Right lung (tissue), 10 donors: ENCODE measurements at places on chromosomes 12 and 14. TPM values are rescaled to one million over a fixed set of nuclear protein-coding genes. Genes with fewer than 3 reads are reported as not detected.

The ASCL1 gene
- polyA plus RNA-seq, result 3.6 TPM

The ATL1 gene
- 8.3 TPM for polyA plus RNA-seq

The GLS2 gene
- polyA plus RNA-seq, result 4.6 TPM

The TRHDE gene
- 2.1 TPM for polyA plus RNA-seq

The GPR132 gene
- polyA plus RNA-seq, result 1.8 TPM

The TBX3 gene
- polyA plus RNA-seq, result 102 TPM

The TAS2R42 gene
- polyA plus RNA-seq, result not detected

The DNAJC22 gene
- polyA plus RNA-seq, result 6.7 TPM

The SPTLC2 gene
- 34.9 TPM for polyA plus RNA-seq

GRCh38 chr12:98893126-98893674, 248.1 kb downstream of the APAF1 start:
- no peak for DNase-seq

GRCh38 chr12:51889216-51890132, 1.6 kb downstream of the ANKRD33 start:
- no peak for DNase-seq

DNA sequence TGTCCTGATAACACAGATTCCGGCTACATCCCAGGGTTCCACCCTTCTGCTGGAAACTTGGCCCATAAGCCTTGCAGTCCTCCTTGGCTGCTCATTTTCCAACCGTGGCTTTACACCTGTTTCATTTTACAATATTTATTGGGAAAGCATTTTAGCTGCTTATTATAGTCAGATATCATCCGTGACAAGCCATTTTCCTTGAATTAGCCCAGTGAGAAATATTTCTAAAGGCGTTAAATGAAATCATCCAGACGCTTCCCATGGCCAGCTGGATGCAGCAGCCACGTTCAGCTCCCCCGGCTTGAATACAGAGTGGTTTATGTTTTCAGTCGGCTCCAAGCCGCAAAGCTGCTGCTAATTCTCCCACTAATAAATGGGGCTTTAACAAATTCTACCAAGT, 245.0 kb upstream of the PELI2 start:
- DNase-seq, result peak; percentile 13

DNA sequence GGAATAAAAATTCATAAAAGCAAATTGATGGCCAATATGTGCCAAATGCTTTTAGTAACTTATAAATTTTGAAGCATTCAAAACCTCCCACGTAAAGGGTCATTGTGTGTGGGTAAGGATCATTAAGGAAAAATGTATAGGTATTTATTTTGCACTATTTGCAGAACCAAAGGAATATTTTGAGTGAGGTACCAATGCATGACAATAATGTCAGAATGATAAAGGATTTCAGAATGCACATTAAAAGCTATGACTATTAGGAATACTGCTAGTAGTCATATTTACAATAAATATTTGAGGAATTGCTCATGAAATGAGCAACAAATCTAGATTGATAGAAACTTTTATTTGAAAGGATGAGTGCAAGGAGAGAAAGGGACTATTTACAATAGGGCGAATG, 932.8 kb downstream of the SLC6A15 start:
- DNase-seq, result no peak

DNA sequence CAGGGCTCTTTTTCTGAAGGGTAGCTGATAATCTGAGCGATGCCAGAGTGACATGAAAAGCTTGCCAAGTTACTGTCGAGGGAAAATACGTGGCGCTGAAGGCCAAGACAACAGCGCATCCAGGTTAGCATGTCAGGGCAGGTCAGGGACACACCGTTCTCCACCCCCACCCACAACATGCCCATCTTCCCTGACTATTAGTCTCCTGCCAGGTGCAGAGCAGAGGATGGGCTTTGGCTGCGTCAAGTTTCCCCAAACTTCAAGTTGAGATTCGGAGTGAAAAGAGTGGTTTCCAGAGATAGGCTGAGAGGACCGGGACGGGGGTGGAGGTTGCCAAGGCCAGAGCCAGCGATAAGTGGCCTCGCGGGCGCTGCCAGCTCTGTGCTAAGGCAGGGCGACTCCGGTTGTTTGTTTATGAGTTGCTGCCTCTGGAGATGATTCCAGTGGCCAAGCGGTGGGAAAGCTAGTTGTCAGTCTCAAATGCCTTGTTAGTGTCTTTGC, 1.7 kb downstream of the TRHDE start:
- DNase-seq, result no peak

DNA sequence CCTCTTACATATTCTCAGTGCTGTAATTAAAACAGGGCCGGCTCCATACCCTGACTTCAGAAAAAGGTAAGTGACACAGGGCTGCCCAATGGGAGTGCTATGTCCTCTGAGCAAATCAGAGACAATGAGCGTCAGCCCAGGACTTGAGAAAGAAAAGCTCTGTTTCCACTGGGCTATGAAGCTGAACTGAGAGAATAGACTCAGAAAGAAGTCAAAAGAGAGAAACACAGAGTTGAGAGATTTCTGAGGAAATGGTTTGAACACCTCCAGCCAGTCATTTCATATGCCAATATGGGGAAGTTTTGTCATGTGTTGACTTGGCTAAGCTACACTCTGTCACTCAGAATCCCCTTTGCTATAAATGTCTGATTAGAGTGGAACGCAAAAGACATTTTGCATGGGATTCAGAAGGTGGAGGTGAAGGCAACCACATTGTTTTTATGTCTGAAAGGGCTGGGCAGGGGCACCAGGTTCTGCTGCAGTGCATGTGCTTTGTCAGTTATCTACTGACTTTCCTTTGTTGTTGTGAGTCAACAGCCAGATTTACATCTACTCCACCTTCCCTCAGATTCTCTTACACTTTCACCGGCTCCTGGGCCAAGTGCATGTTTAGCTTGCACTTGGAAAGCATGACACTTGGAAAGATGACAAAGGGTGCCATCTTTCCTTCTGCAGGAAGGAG, 313.3 kb downstream of the DUSP6 start:
- no peak for DNase-seq

- no peak for DNase-seq
Measured at GRCh38 chr12:76449583-76449982, 101.4 kb upstream of the BBS10 start.

GRCh38 chr12:91256411-91256810, 73.8 kb upstream of the DCN start:
- DNase-seq, result no peak

DNA sequence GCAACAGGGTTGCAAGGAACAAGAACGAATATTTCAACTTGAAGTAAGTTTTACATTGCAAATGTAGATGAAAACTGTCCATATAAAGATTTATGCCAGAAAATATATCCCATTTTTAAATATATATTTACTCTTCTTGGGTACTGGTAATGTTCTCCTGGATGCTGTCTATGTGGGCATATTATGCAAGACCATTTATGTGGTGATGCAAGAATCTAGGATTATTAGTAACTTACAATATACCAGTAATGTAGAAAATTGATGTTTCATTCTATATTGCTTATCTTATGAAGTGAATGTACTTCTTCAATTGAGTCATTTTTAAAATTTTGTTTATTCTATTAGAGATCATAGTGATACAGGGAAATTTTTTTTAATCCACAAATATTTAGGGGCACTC, 25.1 kb downstream of the FGFR1OP2 start:
- no peak for DNase-seq

DNA sequence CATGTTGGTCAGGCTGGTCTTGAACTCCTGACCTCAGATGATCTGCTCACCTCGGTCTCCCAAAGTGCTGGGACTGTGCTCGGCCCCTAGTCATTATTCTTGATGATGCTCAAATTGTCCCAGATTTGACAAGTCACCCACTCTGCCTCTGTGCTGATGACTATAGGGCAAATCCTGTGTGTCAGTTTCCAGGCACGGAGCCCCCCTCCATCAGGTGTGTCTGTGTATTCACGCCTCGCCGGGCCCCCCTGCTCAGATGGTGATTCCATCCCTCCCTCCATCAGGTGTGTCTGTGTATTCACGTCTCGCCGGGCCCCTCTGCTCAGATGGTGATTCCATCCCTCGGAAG, 4.3 kb upstream of the GPR132 start:
- DNase-seq, result no peak

DNA sequence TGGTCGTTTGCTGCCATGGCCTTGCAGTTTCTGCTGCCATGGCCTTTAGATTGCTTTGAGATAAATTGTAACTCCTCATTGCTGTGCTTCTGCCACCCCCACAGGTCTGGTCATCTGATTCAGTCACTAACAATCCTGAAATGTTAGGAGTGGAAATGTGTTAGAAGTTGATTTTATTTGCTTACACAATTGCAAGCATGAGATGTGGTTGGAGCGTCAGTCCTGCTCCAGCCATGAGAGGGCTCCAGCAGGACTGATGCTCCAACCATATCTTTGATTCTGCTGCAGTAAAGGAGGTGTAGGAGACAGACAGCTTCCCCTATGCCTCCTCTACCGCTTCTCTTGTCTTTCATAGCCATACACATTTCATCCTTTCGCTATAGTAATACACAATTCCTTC, 226.8 kb upstream of the RGS6 start:
- no peak for DNase-seq

DNA sequence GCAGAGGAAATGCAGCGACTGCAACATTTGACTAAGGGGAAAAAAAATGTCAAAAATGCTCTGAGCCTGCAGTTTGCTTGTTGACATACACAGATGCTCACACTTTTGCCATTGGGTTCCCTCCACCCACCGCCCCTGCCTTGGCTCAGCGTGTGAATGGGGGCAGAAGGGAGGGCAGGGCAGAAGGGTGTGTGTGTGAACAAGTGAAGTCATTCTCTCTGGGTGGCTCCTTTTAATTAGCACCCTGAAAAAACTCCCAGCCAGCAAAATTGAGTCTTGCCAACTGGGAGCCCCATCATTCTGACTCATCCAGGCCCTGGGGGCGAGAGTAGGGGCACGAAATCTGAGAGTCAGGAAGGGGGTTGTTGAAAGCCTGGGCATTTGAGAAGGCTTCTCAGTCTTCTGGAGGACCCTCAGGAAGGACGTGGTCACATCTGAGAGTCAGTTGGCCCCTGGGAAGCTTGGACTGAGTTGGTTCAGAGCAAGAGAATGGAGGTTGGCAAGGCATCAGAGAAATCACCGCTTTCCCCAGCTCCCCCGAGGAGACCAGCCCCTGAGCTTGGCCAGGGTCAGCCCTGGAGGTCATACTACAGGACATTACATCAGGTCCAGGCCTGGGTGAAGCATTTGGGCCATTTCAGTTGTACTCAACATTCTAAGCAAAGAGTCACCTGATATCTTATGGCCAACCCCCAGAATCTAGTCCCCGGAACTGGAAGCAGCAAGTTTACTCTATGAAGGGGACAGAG, 22.7 kb upstream of the KRT78 start:
- DNase-seq, result no peak

DNA sequence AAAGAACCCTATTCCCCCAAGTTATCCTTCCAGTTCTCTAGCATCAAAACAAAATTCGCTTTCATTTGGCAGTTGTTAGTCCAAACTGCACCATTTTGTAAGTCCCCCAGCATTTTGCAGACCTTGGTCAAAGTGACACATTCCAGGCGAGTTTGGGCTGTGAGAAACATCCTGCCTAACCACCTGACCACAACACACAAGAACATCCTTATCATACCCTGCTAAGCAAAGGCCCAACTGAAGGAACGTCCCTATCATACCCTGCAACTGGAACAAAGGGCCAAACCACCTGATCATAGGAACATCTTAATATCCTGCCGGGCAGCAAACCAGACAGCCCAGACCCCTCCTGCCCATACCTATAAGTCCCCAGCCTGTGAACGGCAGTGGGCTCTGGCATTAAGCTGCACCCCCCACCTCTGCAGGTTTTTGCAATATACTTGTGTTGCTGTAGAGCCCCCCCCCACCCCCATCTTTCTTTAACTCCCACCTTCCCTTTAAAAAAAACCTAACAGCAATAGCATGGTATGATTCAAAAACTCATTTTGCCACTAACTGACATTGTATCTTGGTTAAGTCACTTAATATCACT, 2.7 kb downstream of the PCNX4 start:
- DNase-seq, result no peak

DNA sequence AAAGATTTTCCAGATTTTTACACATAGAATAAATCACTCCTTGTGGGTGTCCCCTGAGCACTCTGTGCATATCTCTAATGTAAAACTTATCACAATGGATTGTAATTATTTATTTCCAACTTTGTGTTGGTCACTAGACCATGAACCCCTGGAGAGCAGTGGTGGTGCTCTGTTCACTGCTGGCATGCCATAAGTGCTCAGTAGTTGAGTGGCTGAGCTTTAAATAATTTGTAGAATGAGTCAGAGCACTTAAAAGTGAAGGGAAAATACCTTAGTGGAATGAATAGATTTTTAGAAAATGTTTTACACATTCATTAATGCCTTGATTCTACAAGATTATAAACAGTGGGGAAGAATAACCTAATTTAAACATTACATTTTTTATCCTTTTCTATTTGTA, 6.3 kb downstream of the MGAT4C start:
- DNase-seq, result no peak

GRCh38 chr12:2290091-2290490, 237.3 kb downstream of the CACNA1C start:
- no peak for DNase-seq

DNA sequence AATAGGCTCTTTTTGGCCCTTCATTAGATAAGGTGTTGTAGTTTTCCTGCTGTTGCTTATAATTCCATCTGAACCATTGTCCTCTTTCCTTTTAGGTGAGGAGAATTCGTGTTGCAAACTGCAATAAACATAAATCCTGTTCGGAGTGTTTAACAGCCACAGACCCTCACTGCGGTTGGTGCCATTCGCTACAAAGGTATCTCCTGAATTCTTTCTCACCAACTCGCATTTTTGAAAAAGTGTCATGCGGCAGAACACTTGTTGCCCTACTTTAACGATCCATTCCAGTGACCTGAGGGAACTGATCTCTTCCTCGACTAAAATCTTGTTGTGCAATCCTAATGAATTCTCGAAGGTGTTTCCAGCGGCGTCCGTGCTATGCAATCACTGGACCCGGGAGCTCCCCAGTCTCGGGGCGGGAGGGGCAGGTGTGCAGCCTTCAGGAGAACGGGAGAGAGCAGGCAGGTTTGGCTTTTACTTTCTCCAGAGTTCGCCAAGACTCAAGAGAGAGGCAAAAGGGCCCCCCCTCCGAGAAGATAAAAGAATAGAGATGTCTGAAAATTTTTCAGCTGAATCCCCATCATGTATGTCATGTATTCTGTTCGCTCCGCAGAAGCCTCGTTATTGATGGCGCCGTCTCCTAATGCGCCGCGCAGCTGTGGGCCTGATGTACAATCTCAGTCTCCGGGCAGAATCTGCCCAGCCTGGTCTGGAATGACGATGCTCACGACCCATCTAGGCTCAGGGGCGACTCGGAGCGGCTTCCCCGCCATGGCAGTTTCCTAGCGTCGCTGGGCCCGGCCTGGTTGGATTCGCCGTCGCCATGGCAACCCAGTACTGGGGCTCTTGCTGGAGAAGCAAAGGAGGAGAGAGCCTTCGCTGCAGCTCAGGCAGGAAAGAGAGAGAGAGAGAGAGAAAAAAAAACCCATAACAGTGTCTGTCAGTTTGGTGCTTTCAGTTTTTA, 38.2 kb downstream of the PLXNC1 start:
- peak; percentile 31 for DNase-seq

GRCh38 chr14:42163136-42163535, 556.5 kb downstream of the LRFN5 start:
- no peak for DNase-seq

GRCh38 chr12:389142-390096, at the start of gene KDM5A:
Gene KDM5A, minus strand, starts transcription at chr12:389320. Its CDS starts 229 bp downstream, at chr12:389091.
- peak; percentile 98 for DNase-seq

- no peak for DNase-seq
Measured at GRCh38 chr12:45660330-45660729, 69.2 kb upstream of the ARID2 start.
